ENCODE measurements at places on chromosomes 7 and 10.

GRCh38 chr7:128347647-128348097 is 4.0 kb upstream of the RBM28 start:
- DNase-seq: no peak

DNA sequence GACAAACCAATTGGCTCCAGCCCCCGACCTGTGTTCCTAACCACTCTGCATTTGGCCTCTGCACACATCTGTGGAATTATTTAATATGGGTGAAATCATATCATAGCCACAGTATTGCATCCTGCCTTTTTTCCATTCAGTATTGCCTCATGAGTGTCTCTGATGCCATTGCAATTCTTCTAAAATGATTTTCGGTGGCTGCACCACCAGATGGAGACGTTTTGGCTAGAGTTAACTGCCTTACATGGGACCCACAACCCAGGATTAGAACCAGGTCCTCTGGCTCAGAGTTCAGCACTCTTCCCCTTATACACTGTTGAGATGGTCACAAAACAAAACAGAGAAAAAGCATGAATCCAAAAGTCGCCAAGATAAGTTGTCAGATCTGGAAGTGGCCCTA is 180.8 kb downstream of the EMX2 start:
- DNase-seq: no peak

DNA sequence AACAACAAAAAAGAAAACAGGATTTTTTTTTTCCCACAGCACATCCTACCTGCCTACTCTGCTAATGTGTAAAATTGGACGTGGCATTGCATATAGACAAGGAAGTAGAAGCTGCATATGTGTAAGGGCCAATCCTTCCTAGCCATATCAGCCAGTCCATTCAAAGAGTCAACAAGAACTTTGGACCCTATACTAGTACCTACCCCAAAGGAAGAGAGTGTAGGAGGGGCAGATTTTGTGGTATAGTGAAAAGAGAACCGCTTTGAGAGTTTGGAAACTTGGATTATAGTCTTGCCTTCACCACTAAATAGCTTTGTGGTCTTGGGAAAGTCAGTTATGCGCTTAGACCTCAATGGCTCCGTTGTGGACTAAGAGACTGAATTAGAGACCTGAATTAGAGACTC is 12.1 kb upstream of the MCU start:
- no peak for DNase-seq

- no peak for DNase-seq
These were observed 602.5 kb downstream of the GRID1 start for GRCh38 chr10:85764108-85764507.

GRCh38 chr10:101831169-101831811 is 12.3 kb downstream of the KCNIP2 start:
- DNase-seq: no peak

DNA sequence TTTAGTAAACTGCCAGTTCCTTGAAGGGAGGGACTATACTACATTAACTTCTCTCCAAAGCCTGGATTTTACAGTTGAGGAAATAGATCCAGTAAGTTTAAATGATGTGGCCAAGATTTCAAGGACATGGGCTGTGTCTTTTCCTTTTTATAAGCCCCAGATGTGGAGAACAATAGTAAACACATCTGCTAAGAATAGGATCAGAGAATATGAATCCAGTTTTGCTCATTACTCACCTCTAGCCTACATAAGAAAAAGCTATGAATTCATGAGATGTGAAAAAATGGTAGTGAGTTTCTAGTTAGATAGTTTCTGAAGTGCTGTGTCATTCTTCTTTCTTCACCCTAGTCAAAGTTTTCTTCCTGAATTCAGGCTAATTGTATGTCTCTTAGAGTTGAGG is 38.6 kb downstream of the MAGI2 start:
- DNase-seq: no peak

DNA sequence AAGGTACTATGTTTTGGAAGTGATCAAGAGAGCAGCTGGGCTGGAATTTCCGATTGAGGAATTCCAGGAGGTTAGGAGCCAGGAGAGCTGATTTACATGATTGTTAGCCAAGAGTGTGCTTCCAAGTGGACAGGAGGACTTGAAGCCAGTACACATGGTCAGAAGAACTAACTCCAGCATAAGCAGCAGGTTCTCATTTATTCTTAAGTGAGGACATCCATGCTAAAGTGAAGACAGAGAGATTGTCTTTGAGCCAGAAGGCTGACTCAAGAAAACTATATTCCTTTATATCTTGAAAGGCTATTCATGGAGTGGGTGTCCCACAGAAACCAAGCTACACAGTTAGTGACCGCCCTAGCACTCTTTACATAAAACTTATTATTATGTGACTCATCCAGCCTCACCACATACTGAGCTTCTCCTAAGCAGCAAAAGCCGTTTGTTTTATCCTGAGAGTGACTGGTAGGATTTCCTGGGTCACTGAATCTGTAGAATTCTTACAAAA is 56.7 kb upstream of the SEMA3A start:
- DNase-seq: no peak

DNA sequence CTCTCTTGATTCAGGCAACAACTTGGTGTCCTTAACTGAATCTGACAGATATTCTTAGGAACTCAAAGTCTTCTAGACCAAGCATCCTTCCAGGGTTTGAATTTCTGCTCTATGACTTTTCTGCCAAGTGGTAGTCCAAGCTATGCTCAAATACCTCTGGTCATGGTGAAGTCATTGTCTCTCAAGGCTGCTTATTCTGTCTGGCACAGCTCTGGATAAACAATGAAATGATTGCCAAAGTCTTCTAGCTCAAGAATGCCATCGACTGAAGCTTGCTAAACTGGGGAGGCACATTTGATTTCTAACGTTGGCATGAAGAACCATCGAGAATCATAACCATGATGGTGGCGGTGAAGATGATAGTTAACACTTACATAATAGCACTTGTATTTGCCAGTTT is 116.2 kb upstream of the MKX start:
- DNase-seq: no peak

DNA sequence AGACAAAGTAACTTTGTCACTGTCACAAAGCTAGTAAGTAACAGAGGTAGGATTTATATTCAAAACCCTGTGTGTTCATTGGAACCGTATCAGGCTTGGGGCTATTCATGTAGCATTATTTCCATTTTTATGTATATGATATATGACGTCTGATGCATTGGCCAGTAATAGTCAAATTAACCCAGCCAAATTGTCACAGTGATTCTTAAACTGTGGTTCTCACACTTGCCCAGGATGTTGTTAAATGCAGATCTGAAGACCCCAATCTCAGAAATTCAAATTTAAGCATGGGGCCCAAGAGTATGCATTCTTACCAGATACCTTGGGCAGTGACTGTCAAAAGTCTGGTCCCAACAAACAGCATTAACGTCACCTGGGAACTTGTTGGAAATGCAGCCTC is 63.9 kb downstream of the C1GALT1 start:
- no peak for DNase-seq

- DNase-seq: no peak
These were observed 105.9 kb downstream of the AASS start for GRCh38 chr7:122038134-122038533.

GRCh38 chr7:45099891-45100760 is 11.4 kb upstream of the NACAD start:
- no peak for DNase-seq

DNA sequence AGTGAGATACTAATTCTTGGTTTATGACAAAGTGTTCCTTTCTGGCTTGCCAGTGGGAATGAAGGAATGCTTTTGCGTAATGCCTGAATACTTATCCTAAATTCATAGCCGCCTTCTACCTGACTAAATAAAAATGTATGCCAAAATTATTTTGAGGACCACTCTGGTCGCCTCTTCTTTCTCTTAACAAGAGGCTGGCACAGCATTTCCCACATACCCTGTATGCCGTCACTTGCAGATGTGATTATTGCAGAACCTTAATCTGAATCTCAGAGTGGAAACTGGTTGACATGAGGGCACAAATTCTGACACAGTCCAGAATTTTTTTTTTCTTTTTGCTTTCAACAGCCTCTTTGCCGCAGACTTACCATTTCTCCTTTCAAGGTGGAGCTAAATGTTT is 124.6 kb upstream of the GLCCI1 start:
- no peak for DNase-seq

GRCh38 chr10:76125900-76126299 is 694.5 kb downstream of the LRMDA start:
- no peak for DNase-seq

- no peak for DNase-seq
These were observed 174.4 kb downstream of the MDFIC start for GRCh38 chr7:115096262-115096661.

DNA sequence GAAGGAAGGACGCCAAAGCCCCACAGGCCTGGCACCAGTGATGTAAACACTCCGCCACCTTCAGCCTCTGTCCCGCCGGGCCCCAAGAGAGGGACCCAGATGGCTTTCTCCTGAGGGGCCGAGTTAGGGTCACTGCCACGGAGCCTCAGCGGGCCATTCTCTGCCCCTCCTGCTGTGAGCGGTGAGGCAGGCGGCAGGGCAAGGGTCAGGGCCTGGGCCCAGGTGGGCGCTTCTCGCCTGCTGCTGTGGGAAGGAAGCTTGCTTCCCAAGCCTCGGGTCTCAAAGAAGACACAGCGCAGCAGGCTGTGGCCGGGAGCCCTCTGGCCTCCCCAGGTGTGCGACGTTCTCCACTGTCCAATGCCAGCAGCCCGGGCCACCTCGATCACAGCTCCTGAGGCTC is 84.8 kb downstream of the PROSER2 start:
- DNase-seq: no peak

DNA sequence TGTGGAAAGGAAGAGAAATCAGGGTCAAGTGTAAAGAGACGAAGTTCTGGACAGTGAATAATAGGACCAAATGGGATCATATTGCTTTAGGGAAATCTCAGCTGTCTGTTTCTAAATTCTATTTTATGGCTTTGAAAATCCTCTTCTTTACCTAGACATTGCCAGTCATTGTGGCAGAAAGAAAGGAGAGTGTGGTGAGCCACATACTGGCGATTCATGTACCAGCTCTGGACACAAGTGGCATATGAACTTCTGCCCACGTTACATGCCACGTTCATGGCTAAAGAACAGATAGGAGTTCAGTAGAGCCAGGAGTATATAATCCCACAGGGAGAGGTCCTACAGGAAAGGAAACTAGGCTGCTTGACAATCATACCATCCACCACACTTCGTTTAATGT is 28.0 kb downstream of the STARD3NL start:
- no peak for DNase-seq

- DNase-seq: no peak
These were observed 3.5 kb upstream of the FRAT2 start for GRCh38 chr10:97338041-97338440.

GRCh38 chr10:126640401-126640800 is 30.1 kb downstream of the C10orf90 start:
- no peak for DNase-seq

DNA sequence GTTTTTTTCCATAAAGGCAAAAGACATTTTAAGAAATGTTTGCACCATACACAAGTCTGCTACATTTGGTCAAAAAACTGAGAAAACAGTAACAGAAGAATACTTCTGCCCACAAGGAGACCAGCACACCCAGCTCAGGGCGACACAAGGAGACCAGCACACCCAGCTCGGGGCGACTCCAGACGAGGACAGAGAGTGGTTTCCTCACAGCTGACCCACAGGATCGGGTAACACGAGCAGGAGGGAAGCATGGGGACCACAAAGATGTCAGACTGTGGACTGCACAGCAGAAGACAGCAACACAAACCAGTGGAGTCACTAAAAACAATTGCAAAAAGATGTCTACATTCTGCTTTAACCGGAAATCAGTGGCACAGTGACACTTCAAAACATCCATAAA is 237.6 kb downstream of the DIP2C start:
- DNase-seq: no peak

- no peak for DNase-seq
These were observed 124.5 kb downstream of the TMEM168 start for GRCh38 chr7:112665709-112666108.

GRCh38 chr7:133051066-133051465 is 30.8 kb downstream of the CHCHD3 start:
- DNase-seq: no peak

- DNase-seq: no peak
These were observed 788 bp downstream of the AKAP9 start for GRCh38 chr7:91941450-91941849.

DNA sequence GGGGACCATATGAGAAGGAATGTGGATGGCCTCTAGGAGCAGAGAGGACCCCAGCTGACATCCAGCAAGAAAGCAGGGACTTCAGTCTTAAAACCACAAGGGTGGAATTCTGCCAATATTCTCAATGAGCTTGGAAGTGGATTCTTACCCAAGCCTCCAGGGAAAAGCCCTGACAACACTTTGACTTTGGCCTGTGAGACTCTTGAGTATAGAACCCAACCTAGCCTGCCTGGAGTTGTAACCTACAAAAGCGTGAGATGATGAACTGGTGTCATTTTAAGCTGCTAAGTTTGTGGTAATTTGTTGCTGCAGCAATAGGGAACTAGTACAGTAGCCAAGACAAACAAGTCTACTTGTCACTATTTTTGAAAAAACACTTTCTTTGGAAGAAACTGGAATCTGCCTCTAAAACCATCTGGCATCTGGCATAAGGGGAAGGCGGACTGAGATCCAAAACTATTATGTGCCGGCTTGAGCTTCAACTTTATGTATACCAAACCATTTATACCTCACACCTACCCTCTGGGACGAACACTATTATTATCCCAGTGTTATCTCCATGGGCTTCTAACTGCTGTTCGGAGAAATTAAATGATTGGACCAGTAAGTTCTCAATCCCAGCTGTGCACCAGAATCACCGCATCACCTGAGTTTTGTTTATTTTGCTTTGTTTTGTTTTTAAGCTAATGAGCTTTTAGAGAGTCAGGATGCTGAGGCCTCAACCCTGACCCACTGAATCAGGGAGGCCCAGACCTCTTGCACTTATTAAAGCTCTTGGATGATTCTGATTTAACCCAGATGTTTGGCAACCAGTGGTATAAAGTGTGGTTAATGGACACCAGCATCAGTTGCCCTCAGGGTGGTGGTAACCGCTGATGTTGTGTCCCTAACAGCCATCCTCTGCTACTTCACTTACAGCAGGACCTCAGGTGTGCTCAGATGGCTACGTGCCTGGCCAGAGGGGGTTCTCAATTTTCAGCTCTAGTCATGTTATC is 83.0 kb downstream of the C1GALT1 start:
- no peak for DNase-seq

DNA sequence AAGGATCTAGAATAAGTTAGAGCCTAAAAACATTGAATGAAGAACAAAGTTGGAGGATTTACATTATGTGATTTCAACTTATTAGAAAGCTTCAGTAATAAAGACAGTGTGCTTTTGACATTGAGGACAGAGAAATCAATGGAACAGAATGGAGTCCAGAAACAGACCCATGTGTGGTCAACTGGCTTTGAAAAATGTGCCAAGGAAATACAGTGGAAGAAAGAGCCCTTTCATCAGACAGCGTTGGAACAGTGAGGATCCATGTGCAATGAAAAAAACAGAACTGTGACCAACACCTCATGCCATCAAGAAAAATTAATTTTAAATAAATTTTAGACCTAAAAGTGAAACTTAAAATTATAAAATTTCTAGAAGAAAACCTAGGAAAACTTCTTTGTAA is 50.6 kb upstream of the LRRC18 start:
- no peak for DNase-seq

- DNase-seq: no peak
These were observed 36.2 kb downstream of the PDE1C start for GRCh38 chr7:32034052-32034451.

- DNase-seq: no peak
These were observed 1.3 kb downstream of the IKZF1 start for GRCh38 chr7:50305583-50306493.
